ENCODE measurements at places on chromosomes 7 and 10.

- no peak for DNase-seq
Measured at GRCh38 chr10:97723001-97723400, 9.5 kb downstream of the MARVELD1 start.

- no peak for DNase-seq
Measured at GRCh38 chr10:10855151-10855581, 162.5 kb upstream of the CELF2 start.

DNA sequence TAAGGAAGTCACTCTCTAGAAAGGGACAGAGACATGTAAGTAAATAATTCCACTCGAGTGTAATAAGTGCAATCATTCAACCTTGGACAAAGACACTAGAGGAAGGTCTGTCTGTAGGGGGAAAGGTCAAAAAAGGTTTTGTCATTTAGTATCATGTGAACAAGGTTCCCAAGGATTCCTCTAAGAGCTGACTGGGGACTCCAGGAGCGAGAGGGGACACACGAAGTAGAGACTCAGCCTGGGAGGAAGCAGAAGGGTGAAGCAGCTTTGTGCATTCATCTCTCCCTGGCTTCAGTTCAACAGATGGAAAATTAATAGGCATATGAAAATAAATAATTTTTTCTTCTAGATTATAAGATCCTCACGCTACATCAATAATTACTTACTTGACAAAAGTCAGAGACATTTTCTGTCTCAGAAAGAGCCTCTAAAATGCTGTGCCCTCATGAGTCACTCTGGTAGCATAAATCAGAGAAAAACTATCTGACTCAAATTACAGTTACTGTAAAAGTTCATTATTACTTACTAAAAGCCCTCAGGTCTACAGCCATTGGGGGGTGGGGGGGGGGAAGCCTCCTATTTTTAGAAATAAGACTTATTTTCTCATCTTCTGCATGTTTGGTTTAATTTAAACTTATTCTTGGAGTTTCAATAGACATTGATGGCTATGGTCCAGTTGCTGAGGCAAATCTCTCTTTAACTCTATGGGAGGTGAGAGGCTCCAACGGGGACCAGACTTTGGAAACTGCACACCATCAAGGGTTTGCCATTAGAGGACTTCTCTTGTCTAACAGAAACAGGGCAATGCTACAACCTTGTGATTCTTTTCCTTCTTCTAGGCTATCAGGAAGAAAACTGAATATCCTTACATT, 275.1 kb upstream of the KLF14 start:
- no peak for DNase-seq

DNA sequence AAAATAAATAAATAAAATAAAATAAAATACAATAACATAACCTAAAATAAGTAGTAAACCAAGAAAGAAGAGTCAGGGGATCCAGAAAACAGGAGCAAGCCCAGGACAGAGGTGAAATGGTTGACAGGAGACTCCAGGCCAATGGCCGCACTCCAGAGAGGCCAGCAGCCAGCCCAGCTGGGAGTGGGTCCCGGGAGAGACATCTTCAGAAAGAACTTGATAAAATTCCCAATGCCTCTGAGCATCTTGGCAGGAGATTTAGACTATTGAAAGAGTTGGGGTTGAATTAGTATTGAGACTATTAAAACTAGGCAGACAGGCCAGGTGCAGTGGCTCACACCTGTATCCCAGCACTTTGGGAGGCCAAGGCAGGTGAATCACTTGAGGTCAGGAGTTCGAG, 62.6 kb downstream of the CLIP2 start:
- no peak for DNase-seq

DNA sequence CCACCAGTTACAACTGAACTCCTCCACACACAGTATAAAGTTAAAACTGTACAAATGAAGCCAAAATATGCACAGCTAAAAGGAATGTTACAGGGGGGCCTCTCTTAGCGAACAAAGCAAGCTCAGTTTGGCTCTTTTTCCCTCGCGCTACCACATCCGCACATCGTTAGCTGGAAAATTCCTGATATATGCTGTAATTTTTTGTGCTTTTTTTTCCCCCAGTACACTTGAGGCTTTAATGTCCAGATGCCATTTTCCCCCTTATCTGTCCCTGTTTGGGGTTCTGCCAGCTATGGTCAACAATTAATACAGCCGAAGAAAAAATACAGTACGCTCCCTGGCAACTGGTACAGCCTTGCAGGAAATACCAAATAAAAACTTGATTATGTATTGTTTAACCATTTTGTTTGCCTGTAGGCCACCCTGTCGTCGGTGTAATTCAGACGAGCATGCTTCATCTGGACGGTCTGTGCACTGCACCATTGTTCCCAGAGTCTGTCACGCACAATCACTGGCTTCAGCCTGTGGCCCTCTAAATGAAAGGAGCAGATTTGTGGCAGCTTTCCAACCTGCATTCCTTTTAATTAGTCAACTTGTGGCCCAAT, 108.1 kb upstream of the FAM133B start:
- DNase-seq, result no peak

GRCh38 chr7:47232751-47233412, 349.0 kb downstream of the TNS3 start:
- DNase-seq, result no peak

DNA sequence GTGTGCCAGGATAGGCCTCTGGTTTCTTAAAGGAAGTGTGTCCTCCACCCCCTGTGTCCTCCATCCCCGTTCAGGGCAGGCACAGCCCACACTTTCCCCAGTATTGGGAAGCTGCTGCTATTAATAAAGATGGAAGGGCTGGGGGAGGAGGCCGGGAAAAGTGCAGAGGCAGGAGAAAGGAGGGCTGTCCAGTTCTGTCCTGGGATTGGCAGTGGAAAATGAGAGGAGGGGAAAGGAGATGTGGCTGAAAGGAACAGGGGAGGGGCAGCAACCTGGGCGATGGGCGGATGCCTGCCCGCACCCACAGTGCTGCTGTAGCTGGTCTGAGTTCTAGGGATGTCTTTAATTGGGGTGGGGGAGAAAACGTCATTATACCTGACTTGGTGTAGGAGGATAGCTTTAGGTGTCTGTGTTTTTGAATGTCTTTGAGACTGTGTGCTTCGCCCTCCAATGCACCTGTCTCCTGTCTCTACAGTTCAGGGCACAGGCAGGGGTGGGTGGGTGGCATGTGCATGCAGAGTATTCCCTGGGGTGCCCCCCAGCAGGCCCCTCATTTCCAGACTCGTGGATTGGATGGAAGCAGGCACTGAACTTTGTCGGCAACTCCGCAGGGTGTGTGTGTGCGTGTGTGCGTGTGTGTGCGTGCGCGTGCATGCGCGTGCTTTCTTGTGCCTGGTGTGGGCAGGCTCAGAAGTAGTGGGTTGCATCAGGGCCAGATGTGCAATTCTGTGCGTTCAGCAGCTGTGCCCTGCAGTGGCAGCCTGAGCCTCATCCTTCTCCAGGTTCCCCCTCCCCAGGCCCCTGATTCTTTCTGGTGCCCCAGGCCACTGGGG, 2.5 kb downstream of the TRIM8 start:
- peak; percentile 69 for DNase-seq

DNA sequence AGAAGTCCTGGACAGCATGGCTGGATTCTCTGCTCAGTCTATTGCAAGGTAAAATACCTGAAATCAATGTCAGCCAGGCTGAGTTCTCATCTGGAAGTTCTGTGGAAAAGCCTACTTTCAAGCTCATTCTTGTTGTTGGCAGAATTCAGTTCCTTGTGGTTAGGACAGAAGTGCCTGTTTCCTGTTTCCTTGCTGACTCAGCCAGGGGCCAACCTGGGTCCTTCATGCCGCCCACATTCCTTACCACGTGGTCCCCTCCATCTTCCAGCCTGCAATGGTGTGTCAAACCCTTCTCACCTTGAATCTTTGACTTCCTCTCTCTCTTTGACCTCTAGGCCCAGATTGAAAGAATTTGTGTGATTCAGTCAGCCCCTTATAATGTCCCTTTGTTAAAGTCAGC, 197.1 kb upstream of the STK17A start:
- DNase-seq, result no peak

DNA sequence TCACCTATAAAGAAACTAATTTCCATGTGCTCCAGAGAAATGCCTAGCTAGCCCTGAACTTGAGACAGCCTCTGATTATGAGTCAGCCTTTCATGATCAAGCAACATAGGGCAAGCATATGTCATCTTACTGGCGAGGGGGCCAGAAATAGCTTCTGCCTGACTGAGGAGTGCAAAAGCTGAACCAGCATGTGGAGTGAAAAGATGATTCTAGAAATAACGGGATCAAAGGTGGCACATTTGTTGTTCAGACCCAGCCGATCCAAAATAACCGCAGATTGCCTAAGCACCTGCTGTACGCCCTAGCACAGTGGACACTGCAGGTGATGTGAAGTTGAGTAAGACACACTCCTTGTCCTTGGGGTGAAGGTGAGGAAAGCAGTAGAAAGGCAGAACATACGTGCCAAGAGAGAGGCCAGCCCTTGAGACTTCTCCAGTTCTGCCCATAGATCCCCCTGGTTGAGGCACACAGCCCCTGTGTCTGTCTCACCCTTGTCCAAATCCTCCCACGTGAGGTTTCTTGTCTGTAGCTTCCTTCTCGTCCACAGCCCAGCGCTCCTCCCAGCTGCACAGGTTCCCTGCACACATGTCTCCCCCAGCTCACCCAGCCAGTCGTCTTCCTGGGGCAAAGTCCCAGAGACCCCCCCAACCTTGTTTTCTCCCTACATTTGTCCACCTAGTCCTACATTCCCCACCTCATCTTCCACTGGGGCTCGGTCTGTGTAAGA, 2.8 kb upstream of the BCL7B start:
- no peak for DNase-seq

DNA sequence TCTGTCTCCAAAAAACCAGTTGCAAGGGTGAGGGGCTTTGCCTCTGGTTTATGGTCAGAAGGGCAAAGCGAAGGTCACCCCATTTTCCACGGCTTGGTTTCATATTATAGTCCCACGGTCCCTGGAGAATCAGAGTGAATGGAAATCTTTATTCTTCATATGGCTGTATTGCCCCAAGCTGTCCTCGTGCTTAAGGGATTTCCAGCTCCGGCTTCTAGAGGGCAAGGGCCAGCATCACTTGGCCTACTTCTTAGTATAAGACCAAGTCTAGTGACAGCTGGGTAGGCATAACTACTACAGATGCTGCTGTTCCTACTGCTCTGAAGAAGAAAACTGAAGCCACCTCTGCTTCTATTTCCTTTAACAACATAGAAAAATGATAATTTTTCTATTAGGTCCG, 63.2 kb downstream of the PARP12 start:
- no peak for DNase-seq

DNA sequence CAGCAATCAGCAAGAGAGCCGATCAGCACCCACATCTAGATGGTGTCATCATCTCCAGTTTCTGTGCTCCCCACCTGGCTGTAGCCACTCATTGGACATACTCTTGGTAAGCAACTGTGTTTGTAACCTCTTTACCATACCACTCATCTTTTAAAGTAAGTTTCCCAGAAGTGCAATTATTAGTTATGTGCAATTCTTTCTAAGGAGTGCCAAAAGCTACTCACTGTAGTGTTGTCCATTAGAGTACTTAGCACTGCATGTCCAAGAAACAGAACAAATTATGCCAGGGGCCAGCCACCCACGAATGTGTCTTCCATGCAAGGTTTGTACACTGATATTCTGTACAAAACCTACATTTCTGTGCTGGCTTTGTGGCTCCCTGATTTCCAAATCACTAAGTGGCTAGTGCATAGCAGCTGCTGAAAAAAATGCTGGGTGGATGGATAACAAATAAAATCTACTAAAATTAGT, 131.9 kb downstream of the SRPK2 start:
- DNase-seq, result no peak

- DNase-seq, result no peak
Measured at GRCh38 chr7:49483142-49483541, 290.3 kb upstream of the VWC2 start.

Data from stimulated activated naive CD8-positive, alpha-beta T cell treated with anti-CD3 and anti-CD28 coated beads, Interleukin-15, amount 100 ng/mL, for 72 hours (primary cell).